AG08395 (cell line): ENCODE measurements at places on chromosomes 3 and 15.

- DNase-seq, result peak; percentile 36
Measured at GRCh38 chr3:39125841-39126500, 18.5 kb downstream of the TTC21A start.

DNA sequence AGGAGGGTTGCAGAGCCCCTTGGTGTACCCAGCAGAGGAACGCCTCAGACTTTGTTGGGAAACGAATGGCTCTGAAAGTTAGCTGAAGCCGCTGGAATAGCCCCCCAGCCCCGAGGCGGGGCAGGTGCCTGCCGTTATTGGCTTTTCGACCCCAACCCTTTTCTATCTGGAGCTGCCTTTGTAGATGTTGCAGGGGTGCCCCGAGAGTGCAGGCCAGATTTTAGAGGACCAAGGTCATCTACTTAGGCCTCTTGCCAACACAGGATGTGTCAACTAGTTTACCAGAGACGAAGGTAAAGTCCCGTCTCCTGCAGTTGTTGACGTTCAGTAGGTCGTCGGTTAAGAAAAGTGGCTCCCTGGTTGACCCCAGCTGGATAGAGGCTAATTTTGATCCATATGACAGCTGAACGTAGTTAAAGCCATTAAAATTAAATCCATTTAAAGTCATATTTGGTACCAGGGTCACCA, 579 bp upstream of the UBE3A start:
- DNase-seq, result peak; percentile 2

DNA sequence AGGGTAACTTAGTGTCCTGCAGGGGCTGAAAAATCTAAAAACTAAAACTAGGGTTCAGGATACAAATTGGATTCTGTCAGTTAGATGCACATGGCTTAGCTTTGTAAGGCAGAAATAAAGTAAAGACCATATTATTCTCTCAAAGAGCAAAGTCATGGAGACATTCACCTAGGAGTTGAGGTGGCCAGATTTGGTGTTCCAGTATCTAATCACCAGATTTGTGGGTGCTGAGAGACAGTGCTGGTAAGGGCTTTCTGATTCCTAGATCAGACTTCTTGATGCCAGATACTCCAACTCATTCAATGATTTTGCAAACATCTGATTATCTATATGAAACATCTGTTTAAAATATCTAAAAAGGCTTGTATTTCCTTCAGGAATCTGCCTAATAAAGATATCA, 28.3 kb upstream of the TBC1D5 start:
- no peak for DNase-seq

DNA sequence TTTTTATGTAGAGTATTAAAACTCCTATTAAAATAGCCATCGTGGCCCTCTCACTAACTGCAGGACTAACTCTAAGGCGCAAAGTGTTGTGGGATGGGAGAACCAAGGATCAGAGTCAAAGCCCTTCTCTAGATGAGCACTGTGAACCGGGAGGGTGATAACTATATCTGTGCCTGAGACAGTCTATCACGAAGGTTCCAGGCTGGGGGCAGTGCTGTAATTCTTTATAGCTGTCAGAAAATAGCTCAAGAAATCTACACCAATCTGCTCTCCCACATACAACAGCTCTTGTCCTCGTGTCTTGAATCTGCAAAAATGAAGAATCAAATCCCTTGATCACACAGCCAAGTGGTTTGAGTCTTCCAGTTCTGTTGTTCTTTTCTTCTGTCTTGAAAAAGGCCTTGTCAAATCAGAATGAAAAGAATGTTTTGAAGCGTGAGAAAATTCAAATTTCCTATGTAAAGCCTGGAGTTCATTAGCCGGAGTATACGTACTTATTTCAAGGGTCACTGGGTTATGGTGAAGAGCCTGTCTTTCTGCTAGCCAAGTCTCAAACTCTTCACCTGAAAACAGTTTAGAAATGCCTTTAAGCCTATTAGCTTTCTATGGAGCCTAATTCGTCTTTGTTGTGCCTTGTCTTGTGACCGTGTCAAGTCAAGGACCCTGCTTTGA, 185.3 kb upstream of the NECTIN3 start:
- no peak for DNase-seq

DNA sequence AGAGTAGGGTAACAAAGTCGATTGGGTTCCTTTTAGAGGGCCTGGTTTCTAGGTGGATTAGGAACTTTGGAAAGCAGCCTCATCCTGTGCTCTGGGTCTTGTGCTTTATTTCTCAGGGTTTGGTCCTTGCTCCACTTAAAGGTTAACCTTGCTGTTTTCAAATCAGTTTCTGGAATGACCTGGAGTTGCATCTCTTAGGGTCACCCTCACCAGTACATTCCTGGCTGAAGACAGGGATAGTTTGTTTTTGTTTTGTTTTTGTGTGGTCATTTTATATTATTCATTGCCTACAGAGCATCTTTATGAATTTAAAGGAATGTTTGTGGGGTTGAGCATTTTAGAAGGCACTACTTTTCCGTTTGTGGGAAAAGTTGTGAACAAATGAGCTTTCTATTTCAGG, 45.5 kb upstream of the ZNF280D start:
- no peak for DNase-seq
